EL (cell line): ENCODE measurements at places on chromosomes 6 and 20.

GRCh38 chr20:16337707-16338106, 235.5 kb downstream of the KIF16B start:
- no peak for DNase-seq

GRCh38 chr20:35600993-35601973, 14.3 kb upstream of the SPAG4 start:
- peak; percentile 73 for DNase-seq

GRCh38 chr6:154197196-154197860, 158.3 kb downstream of the OPRM1 start:
- peak; percentile 37 for DNase-seq

DNA sequence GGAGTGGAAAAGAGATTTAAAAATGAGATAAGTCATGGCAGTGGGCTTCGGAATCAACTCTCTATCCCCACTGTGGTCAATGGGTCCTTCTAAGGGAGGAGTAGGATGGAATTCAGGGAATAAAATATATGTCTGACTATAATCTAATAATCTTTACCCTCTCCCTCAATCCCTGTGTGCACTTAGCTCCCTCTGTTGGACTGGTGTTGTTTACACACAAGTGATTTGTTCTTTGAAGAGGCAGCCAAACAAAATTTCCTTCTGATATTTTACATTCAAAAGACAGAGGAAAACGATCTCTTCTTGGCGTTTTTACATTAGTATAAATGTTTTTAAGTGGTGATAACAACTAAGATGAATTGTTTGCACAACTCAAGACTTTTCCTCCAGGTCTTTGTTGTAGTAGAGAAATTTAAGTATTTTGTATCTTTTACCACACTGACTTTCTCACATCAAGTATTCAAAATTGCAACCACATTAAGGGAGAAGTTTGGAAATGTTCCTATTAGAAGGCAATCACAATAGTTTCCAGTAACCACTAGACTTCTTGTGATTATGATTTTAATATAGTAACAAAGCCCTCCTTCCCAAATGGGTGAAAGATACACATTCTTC, 317.8 kb downstream of the CENPW start:
- DNase-seq, result peak; percentile 28

GRCh38 chr6:3722785-3723184, 28.7 kb downstream of the PXDC1 start:
- no peak for DNase-seq

- DNase-seq, result no peak
Observed at GRCh38 chr6:134469702-134470456, 152.0 kb upstream of the SGK1 start.

DNA sequence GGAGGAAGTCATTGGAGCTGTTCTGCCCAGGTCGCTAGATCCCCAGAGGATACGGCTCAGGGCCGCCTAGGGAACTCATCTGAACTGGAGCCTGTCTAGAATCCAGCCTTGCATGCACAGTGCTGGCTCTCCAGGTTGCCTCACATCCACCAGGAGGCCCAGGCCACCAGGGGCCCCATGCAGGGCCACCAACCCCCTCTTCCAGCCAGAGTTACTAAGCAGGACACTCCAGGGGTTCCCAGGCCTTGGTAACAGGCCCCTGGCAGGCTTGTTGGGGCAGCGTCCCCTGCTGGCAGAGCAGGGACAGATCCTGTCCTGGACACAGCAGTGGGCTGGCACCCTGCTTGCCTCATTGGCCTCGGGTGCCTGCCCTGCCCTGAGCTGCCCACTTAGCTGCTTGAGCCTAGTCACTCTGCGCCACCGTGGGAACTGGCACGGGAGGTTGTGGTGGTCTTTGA, 35.3 kb downstream of the EFCAB8 start:
- DNase-seq, result peak; percentile 24

GRCh38 chr20:36085686-36086267, 68.8 kb upstream of the EPB41L1 start:
- DNase-seq, result peak; percentile 80

GRCh38 chr6:7261032-7261841, 51.8 kb downstream of the SSR1 start:
- peak; percentile 90 for DNase-seq

DNA sequence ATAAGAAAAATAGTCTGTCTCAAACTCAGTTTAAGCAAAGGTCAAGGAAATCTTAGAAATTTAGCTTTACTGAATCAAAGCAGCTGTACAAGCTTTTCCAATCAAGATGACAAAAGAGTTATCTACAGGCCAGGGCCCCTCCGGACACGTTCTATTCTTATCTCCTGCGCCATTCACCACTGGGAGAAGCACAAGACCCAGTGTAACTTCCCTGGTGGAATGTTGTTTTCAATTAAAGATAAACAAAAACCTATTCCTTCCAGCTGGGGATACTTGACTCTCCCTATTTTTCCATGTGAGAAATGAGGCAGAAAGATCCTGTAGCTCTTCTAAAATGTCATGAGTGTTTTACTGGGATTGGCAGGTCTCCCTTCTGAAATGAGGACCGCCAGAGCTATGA, 123.3 kb downstream of the TBX18 start:
- no peak for DNase-seq

DNA sequence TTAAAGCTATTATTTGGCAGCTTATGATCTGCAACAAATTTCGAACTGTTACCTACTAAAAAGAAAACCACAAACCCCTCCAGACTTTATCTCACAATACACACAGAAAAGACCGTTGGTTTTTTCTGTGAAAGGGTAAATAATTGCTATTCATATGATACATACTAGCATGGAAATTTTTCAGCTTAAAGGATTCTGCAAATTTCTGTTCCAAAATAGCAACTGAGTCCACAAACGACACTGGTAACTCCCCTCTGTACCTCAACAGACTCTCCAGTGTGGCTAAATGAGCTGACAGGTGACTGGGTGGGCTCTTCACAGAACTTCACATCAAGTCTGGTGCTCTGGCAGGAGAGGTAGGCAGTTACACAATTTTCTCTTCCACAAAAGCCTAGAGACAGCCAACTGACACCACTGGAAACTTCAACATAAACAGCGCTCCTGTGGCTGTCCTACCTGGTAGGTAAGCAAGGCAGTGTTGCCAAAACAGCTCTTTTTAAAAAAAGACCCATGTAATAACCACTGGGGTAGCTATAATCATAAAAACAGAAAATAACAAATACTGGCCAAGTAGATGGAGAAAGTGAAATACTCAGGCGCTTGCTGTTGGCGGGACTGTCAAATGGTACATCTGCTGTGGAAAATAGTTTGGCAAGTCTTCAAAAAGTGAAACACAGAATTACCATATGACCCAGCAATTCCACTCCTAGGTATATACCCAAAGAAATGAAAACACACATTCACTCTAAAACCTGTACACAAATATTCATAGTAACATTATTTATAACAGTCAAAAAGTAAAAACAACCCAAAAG, 37.8 kb downstream of the ELOVL5 start:
- DNase-seq, result peak; percentile 26

GRCh38 chr6:150599199-150600009, at the start of gene PLEKHG1:
PLEKHG1 (plus strand) TSS chr6:150599885; CDS start chr6:150733682, 133,797 bp downstream.
- peak; percentile 47 for DNase-seq

DNA sequence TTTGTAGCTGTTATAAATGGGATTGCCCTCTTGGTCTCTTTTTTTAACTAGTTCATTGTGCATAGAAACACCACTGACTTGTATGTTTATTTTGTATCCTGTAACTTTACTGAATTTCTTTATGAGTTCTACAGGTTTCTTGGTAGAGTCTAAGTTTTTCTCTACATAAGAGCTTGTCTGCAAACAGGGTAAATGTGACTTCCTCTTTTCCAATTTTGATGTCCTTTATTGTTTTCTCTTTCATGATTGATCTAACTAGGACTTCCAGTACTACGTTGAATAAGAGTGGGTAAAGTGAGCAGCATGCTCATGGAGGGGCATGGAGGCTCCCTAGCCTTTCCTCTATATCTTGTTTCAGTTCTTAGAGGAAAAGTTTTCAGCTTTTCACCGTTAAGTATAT, 3.0 kb upstream of the WFDC10A start:
- no peak for DNase-seq

DNA sequence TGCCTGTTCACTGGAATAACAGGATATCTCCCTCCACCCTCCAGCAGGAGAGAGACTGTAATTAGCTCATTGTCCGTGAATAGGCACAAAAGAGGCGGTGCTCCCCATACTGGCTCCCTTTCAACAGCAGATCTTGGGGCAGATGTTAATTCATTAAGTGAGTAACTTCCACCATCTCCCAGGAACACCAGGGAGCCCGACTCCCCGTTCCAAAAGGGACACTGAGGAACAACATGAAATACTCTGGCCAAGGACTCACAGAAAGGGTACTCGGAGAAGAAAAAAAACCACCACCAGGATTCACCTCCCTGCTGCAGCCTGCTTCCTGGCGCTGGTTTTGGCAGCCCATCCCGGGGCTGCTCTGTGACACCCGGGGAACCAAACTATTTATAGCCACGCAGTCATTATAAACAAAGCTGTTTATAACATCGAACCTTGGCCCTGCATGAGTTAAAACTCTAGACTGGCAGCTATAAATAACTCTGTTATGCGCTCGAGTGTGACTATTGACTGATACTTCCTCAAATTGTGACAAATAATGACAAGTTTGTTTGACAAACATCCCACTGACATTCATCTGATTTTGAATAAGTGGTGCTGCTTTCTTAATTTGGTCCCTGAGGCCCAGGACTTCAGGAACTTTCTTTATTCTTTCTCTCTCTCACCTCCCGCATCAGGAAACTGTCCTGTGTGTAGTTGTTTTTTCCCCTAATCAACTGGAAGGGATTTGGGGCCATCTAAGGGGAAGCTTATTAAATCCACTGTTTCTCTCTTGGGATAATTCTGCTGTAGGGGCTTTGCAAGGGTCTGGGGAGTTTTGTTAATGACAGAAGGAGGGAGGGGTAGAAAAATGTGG, 521.6 kb downstream of the CD83 start:
- DNase-seq, result peak; percentile 17

DNA sequence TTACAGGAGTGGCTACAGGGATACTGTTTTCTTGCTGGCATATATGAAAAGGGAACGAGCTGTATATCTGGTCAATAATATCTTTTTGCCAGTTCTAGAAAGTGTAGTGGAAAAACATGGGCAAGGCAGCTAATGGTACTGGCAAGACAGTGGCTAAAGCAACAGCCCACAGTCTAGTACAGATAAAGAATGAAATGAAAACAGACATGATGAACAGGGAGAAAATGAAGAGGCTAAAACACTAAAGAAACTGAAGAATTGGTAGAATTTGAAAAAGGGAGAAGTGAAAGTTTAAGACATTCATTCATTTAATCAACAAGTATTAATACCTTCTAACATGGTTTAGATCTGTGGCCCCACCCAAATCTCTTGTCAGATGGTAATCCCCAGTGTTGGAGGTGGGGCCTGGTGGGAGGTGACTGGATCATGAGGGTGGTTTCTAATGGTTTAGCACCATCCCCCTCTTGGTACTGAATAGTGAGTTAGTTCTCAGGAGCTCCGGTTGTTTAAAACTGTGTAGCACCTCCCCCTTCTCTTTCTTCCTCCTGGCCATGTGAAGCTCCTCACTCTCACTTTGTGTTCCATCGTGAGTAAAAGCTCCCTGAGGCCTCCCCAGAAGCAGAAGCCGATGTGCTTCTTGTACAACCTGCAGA, 18.1 kb downstream of the FAM184A start:
- no peak for DNase-seq

DNA sequence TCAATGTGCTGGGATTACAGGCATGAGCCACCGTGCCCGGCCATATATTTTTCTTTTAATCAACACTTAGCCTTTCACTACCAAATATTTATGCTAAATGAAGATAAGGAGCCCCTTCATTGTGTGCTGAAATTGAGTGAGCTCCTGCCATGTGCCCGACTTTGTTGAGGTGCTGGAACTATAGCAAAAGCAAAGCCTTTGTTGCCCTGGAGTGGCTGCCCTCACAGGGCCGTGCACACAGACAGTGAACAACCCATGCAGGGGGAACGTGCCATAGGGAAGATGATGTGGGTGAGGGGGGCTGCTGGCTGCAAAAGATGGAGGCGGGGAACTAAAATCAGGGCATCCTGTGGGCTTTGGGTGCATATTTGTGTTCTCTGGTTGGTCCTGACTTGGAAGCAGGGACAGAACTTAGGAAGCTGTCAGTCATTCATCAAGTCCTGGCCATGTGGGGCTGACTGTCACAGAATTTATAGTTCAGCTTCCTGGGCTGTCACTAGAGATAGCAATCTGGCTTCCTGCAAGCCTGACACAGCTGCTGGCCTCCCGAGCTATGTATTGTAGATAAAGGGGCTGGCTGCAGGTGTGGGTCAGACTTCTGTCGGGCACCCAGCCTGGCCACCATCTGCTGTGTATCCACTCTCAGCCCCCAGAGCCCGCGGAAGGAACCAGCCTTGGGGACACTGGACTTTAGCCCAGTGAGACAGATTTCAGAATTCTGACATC, 56.8 kb upstream of the MPC1 start:
- no peak for DNase-seq

- DNase-seq, result no peak
Observed at GRCh38 chr6:106199331-106199730, 113.2 kb downstream of the PRDM1 start.

DNA sequence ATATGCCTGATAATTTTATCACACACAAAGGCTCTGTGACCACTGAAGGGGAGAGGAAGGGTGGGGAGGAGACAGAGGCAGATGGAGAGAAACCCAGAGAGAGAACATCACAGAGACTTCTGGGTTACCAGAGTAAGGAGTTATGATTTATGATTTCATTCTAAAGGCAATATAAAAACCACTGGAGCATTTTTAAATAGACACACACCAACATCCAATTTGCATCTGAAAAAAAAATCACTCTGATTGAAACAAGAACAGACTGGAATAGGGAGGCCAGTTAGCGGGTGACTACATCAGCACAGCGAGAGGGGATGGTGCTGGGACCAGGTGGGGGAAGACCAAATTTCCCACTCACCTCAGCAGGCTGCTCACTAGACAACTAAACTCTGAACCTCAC, 104.8 kb downstream of the AGPAT4 start:
- no peak for DNase-seq

DNA sequence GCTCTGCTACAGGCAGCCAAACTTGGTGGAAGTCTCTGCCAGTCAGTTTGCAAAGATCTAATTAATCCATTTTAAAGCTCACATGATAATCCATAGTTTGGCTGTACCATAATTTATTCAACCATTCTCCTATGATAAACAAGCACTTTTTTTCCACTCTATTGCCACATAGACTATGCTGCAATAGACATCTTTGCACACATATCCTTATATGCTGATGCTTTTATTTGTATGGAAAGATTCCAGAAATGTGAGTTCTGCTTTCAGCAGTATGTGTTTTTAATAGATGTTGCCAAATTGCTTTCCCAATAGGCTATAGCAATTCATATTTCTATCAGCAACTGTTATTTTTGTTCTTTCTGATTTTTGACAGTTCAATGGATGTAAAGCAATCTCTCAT, 628.0 kb downstream of the KIF16B start:
- no peak for DNase-seq

GRCh38 chr6:143485967-143486366, 25.6 kb downstream of the FUCA2 start:
- DNase-seq, result no peak

DNA sequence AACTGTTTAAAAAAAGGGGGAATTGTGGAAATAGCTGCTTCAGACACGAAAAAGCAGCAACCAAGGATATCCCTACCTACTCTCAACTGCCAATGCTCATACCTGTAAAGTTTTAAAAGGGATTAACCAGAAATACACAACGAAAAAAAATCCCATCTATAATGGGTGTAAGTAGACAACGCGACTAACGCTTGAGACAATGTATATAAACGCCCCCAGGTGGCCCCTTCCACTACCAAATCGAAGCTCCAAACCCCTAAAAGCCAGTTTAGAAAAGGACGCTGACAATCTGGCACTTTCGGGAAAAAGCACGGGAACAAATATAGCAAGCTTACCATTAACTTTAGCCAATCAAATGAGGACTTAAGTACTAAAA, 94.5 kb upstream of the BTN3A2 start:
- peak; percentile 69 for DNase-seq

GRCh38 chr6:147055821-147056392, 148.3 kb upstream of the STXBP5 start:
- DNase-seq, result no peak
